ENCODE measurements at places on chromosomes 7 and 10. TPM values are rescaled to one million over a fixed set of nuclear protein-coding genes. Genes with fewer than 3 reads are reported as not detected.

Gene GPAM
- total RNA-seq = 44.4 TPM

Gene SPDYE5
- total RNA-seq = not detected

Gene TUBAL3
- total RNA-seq = 0.39 TPM

DNA sequence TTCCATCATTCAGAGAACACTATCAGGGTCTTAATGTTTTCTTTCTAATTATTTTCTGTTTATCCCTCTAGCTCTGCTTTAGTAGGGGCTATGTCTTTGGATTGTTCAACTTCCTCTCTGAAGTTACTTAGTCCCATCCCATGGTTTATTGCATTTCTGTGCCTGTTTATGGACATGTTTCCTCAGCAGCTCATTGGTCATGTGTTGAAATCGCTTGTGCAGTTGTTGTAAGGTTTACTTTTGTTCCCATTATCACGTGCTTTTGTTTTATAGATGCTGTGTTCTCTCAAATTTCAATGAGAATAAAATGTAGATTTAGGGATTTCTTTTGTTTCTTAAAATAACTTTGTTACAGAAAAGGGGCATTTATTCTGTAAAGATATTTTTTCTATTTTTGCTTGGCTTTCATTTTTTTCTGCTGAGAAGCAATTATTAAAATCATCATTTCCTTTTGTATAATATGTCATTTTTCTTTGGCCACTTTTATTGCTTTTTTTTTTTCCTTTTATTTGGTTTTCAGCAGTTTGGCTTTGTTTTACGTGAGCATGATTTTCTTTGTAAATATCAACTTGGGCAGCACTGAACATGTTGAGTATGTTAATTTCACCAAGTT is 110.9 kb downstream of the CCDC7 start:
- no peaks in the 10 kb centered on the region for H3K27me3 ChIP-seq
- no peaks in the 10 kb centered on the region for H3K36me3 ChIP-seq
- no peaks in the 10 kb centered on the region for H3K4me1 ChIP-seq
- H3K27ac ChIP-seq = no peak overlapping the region
- H3K4me3 ChIP-seq = no peak overlapping the region
- DNase-seq = no peak

DNA sequence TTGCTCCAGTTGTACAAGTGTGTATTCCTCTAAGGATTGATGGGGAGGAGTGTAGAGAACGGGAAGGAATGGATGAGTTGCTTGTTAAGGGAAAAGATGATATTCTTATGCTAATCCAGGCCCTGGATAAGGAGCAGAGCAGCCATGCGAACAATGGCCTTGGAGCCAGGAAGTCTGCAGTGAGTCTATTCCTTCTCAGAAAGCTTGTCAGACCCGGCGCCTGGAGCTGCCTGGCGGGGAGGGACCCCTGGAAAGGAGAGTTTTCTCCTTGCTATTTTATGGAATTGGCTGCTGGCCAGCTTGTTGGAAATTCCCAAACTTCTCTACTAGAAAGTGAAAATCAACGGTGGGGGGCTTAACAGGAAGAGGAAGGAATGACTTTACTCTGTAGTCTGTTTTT is 89.1 kb downstream of the MMRN2 start:
- peaks cover 37% of the 10 kb centered on the region for H3K4me1 ChIP-seq
- no peaks in the 10 kb centered on the region for H3K27me3 ChIP-seq
- H3K4me3 ChIP-seq = no peak overlapping the region
- no peaks in the 10 kb centered on the region for H3K36me3 ChIP-seq

DNA sequence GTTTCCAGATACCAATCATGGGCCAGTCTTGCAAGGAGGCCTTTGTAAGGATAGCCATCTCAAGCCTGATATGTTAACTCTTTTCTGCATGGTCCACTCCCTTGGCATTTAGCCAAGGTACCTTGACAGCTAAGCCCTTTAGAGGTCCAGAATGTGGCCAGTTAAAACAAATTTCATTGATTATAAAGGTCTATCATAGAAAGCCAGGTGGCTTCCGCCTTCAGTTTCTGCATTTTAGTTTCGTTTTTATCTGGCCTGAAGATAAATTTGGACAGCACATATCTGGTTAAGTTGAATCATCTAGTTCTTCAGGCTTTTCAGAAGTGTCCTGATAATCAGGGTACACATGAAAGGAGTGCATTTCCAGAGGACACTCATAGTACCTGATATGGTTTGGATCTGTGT is 30.7 kb downstream of the ANKIB1 start:
- H3K27ac ChIP-seq = no peak overlapping the region
- H3K4me1 ChIP-seq = no peaks in the 10 kb centered on the region
- no peak overlapping the region for H3K4me3 ChIP-seq
- H3K36me3 ChIP-seq = 0 out of 2 replicates have a peak, but pooled peaks cover 2% of the 10 kb centered on the region
- no peaks in the 10 kb centered on the region for H3K27me3 ChIP-seq

- H3K4me1 ChIP-seq = peaks cover 9% of the 10 kb centered on the region
- H3K27me3 ChIP-seq = no peaks in the 10 kb centered on the region
Measured at GRCh38 chr10:30043476-30044270, 15.7 kb downstream of the JCAD start.

GRCh38 chr10:132955479-132955878 is 13.1 kb upstream of the CFAP46 start:
- H3K4me1 ChIP-seq = no peaks in the 10 kb centered on the region
- H3K27ac ChIP-seq = no peak overlapping the region
- no peaks in the 10 kb centered on the region for H3K36me3 ChIP-seq
- DNase-seq = no peak

GRCh38 chr7:22654831-22655230 is 72.2 kb upstream of the IL6 start:
- no peak for DNase-seq
- no peaks in the 10 kb centered on the region for H3K27me3 ChIP-seq

DNA sequence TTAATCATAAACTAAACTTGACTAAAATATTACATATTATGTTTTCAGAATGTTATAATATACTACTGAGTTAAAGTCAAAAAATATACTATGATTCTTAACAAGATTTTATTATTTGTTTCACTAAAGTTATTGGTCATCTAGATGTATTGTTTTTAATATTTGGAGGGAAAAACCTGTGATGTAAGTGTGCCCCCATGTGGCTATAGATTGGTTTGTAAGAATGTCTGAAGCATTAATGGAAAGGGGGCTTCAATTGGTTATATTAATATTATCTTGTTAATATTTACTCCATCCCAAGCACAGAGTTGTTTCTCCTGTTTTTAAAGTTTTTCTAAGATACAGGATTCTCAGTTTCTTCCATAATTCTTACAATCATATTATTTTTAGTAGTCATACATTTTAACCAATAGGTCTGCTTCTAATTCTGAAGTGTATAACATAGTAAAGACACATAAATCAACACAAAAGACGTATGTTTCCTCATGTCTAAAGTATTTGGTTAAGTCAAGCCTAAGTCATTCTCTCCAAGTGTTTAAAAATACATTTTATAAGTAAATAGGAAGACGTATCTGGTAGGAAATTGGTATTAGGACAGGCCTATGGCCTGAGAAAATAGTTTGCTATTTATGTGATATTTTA is 58.0 kb downstream of the GNAT3 start:
- H3K36me3 ChIP-seq = no peaks in the 10 kb centered on the region
- no peaks in the 10 kb centered on the region for H3K27me3 ChIP-seq
- DNase-seq = peak; percentile 13
- H3K4me3 ChIP-seq = no peak overlapping the region
- H3K27ac ChIP-seq = no peak overlapping the region

GRCh38 chr7:151382079-151382885 is 27.6 kb downstream of the WDR86 start:
- H3K4me1 ChIP-seq = peaks cover 11% of the 10 kb centered on the region
- H3K36me3 ChIP-seq = no peaks in the 10 kb centered on the region
- DNase-seq = no peak
- no peak overlapping the region for H3K27ac ChIP-seq
- H3K27me3 ChIP-seq = no peaks in the 10 kb centered on the region

GRCh38 chr10:3451516-3452172 is 279.1 kb upstream of the PITRM1 start:
- no peak for DNase-seq
- no peak overlapping the region for H3K27ac ChIP-seq
- H3K4me3 ChIP-seq = no peak overlapping the region
- H3K4me1 ChIP-seq = peaks cover 9% of the 10 kb centered on the region
- no peaks in the 10 kb centered on the region for H3K36me3 ChIP-seq

DNA sequence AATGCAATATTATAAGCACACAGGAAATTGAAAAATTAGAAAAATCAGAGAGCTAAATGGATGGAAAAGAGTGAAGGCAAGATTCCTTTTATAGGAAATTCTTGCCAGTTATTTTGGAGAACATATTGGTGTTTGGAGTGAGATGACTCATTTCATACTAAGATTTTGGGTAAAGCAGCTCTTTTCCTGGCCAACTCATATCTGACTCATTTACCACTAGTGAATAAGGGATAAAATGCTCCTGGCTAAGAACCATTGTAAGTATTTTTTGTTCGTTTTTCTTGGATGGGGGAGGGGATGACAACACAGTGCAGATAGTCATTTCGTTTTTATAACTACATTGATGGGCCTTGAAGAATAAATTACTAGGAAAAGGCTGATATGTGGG is 139.3 kb downstream of the TWIST1 start:
- no peak overlapping the region for H3K4me3 ChIP-seq
- no peaks in the 10 kb centered on the region for H3K4me1 ChIP-seq
- no peak for DNase-seq
- H3K27ac ChIP-seq = no peak overlapping the region
- H3K27me3 ChIP-seq = no peaks in the 10 kb centered on the region
- H3K36me3 ChIP-seq = no peaks in the 10 kb centered on the region

- H3K27ac ChIP-seq = no peak overlapping the region
- no peak overlapping the region for H3K4me3 ChIP-seq
- no peaks in the 10 kb centered on the region for H3K27me3 ChIP-seq
Measured at GRCh38 chr10:649445-649797, 40.0 kb downstream of the DIP2C start.

GRCh38 chr7:34207810-34208209 is 302.5 kb downstream of the BMPER start:
- H3K27ac ChIP-seq = no peak overlapping the region
- H3K4me3 ChIP-seq = no peak overlapping the region
- no peaks in the 10 kb centered on the region for H3K36me3 ChIP-seq
- DNase-seq = no peak
- H3K4me1 ChIP-seq = peaks cover 3% of the 10 kb centered on the region

GRCh38 chr10:3783682-3784432 is 1.2 kb downstream of the KLF6 start:
- H3K27ac ChIP-seq = peak overlapping the region; percentile 98
- peak overlapping the region; percentile 96 for H3K4me3 ChIP-seq
- DNase-seq = peak; percentile 88
- H3K36me3 ChIP-seq = peaks cover 16% of the 10 kb centered on the region

GRCh38 chr7:6250364-6250833 is 22.0 kb downstream of the CYTH3 start:
- no peaks in the 10 kb centered on the region for H3K27me3 ChIP-seq
- H3K4me1 ChIP-seq = 0 out of 2 replicates have a peak, but pooled peaks cover 2% of the 10 kb centered on the region
- DNase-seq = no peak
- H3K4me3 ChIP-seq = no peak overlapping the region
- no peaks in the 10 kb centered on the region for H3K36me3 ChIP-seq
- no peak overlapping the region for H3K27ac ChIP-seq

Measured in Caco-2 (cell line).